Activated T-helper 9 cell treated with anti-CD3 and anti-CD28 coated beads, Interleukin-2, amount 50 U/mL, for 16 hours (primary cell): ENCODE measurements at places on chromosomes 13 and 19.
A peak's percentile ranks its signal among the peaks of the same experiment; 100 is the strongest.

GRCh38 chr19:56423985-56424353 is 19.8 kb downstream of the ZNF583 start:
- no peak for DNase-seq

- DNase-seq, result peak; percentile 4
These were observed 232.0 kb downstream of the B3GLCT start for GRCh38 chr13:31431722-31432137.

- no peak for DNase-seq
These were observed 36.9 kb upstream of the STARD13 start for GRCh38 chr13:33322543-33322809.

- DNase-seq, result no peak
These were observed 127.9 kb upstream of the SOX1 start for GRCh38 chr13:111938741-111939665.

GRCh38 chr19:48695743-48696352 is at the start of gene FUT2:
TSS of gene FUT2 (plus strand) at chr19:48695971. CDS start at chr19:48702957, 6,986 bp downstream.
- no peak for DNase-seq

GRCh38 chr13:20901668-20902437 is 693 bp downstream of the XPO4 start:
- peak; percentile 2 for DNase-seq

DNA sequence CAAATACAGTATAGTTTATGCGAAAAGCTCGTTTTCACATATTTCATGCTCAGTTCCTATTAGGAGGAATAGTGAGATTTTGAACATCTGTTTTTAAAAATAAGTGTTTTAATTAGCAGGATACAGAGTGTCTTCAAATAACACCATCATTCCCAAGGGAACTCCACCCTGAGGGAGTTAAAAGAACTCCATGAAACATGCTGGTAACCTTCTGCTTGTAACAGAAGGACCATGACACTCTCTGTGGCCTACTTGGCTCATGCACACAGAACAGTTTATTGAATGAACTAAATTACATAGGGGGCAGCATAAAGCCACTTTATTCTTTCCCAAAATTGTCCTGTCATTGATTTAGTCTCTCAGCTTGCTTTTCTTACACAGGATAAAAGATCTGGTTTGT is 809.5 kb upstream of the SLITRK6 start:
- DNase-seq, result no peak

- no peak for DNase-seq
These were observed 360.9 kb downstream of the SLITRK5 start for GRCh38 chr13:88031980-88032559.

- DNase-seq, result no peak
These were observed 47.5 kb upstream of the NDUFS7 start for GRCh38 chr19:1336079-1336684.

DNA sequence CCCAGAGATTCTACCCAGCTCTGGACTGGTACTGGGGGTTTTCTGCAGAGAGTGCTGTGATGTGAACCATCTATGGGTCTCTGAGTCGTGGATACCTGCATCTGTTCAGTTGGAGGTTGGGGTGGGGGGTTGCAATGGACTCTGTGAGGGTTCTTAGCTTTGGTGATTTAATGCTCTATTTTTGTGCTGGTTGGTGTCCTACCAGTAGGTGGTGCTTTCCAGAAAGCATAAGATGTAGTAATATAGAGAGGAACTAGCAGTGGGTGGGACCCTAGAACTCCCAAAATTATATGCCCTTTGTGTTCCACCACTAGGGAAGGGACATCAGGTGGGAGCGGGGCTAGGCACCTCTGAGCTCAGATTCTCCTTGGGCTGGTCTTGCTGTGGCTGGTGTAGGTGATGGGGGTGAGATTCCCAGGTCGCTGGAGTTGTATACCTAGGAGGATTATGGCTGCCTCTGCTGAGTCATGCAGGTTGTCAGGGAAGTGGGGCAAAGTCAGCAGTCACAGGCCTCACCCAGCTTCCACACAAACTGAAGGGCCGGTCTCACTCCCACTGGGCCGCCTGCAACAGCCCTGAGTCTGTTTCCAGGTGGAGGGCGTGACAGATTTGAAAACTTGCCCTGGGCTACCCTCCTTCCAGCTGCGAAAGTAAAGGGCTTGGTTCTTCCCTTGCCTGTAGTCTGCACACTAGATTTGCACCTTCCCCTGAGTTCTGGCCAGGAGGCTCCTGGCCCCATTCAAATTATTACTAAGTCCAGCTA is 573.0 kb upstream of the SLITRK1 start:
- DNase-seq, result no peak

GRCh38 chr13:43390619-43391018 is 367.2 kb downstream of the DNAJC15 start:
- no peak for DNase-seq

GRCh38 chr19:11093689-11094238 is 4.5 kb downstream of the LDLR start:
- DNase-seq, result no peak

DNA sequence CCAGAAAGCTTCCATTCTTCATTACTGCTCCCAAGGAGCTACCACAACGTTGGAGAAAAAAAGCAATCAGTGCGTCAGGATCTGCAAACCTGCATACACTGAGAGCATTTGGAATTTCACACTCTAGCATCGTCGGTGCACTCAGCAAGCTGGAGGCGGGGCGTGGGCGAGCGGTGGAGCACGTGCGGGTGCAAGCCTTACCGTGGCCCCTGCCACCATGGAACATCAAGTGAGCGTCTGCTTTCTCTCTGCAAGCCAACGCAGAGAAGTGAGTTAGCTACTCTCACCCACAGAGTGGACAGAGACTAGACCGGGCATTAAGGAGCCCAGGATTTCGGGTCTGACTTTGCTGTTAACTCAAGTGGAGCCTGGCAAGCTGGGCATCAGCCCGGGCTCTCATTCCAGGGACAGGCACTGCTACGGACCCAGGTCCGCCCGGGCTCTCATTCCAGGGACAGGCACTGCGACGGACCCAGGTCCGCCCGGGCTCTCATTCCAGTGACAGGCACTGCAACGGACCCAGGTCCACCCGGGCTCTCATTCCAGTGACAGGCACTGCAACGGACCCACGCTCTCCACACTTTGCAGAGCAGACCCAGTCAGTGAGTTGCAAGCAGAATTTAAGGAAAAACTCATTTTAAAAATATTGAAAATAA is 124.1 kb upstream of the SPACA7 start:
- DNase-seq, result no peak

GRCh38 chr19:42288387-42288786 is 13.5 kb upstream of the PRR19 start:
- no peak for DNase-seq

DNA sequence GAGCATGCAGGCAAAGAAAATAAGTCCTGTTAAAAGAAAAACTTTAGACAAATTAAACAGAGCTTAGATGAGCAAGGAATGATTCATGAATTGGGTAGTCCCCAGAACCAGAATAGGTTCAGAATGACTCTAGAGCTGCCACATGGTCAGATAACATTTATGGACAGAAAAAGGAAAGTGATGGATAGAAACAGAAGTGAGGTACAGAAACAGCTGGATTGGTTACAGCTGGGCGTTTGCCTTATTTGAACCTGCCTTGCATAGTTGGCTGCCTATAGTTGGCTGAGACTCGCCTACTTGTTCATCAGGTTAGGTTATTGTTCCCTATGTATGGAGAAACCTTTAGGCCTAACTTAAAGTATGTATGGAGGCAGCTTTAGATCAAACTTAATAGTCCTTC is 35.4 kb downstream of the WDFY2 start:
- no peak for DNase-seq

DNA sequence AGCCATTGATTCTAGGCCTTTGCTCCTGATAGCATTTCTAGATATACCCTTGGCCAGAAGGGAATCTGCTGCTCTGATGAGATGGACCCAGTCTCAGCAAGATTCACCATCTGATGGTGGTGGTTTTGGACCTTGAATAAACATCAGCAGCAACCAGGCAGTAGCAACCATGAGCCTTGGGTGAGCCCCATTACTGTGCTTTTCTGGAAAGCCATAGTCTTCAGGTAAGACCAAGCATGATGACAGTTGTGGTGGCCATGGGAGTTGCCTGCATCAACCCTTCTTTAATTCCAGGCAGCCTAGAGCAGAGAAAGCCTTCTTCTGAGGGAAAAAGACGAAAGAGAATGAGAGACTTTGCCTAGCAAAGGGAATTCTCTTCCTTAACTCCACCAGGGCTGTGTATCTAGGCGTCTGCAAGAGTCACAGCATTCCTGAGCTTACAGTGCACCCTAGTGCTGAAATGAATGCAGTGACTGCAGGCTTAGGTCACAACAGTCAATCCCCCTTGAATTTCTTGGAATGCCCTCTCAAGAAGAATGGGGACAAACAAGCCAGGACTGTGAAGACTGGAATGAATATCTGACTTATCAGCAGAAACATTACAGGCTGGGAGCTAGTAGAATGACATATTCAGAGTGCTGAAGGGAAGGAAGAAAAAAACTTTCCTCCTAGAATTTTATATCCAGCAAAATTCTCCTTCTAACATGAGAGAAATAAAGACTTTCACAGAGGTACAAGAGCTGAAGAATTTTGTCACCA is 942.4 kb upstream of the PCDH20 start:
- DNase-seq, result no peak

GRCh38 chr13:73958657-73959397 is 175.4 kb downstream of the KLF12 start:
- DNase-seq, result no peak

GRCh38 chr13:22800526-22801401 is 380.0 kb upstream of the SGCG start:
- no peak for DNase-seq

DNA sequence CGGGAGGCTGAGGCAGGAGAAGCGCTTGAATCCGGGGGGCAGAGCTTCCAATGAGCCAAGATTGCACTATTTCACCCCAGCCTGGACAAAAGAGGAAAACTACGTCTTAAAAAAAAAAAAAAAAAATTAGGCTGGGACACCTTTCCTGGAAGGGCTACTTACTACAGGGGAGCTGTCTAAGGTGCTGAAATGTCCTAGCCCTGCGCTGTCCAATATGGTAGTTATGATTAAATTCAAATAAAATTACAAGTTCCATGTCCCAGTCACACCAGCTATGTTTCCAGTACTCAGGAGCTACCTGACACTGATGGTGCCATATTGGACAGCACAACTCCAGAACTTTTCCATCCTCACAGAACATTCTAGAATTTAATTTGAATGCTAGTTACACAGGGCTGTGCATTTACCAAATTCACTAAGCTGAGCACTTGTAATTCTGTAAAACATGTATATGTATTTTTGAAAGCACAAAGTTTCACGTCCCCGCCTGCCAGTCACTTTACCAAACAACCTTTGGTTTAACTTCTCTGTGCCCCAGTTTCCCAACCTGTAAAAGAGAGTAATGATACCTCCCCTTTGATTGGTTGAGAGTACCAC is 9.2 kb upstream of the ZSCAN22 start:
- DNase-seq, result no peak

DNA sequence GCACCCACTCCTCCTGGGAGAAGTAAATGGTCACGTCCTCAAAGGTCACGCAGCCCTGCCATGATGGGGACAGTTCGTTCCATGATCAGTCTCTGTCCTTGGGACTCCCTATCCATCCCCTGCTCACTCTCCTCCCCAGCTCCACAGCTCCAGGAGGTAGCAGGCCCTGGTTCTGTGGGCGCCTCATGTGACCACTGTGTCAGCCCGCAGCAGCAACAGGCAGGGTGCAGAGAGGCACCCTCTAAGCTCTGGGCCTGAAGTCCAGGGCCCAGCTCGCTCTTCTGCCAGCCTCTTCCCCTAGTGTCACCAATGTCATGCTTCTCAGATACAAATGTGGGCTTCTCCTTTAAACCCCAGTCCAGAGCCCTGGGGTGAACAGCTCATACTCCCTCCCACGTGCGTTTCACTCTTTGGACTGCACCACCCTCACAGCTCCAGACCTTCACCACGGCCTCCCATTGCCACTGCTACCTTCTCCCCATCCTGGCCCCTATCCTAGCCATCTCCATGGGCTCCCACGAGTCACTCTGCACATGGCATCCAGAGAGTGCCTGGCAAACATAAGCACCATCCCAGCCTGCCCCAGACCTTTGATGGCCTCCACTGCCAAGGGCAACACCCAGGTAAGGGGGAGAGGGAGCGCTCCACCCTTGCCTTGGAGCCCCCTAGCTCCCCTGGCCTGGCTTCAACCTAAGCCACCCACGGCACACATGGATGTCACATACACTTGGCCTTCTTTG is 2.9 kb downstream of the ZNF792 start:
- DNase-seq, result no peak

- DNase-seq, result no peak
These were observed 28.6 kb upstream of the VSTM2B start for GRCh38 chr19:29497241-29497640.

- no peak for DNase-seq
These were observed 3.3 kb downstream of the FCGRT start for GRCh38 chr19:49515767-49516166.

- no peak for DNase-seq
These were observed 78.6 kb downstream of the ABCC4 start for GRCh38 chr13:95222733-95223018.

- peak; percentile 19 for DNase-seq
These were observed 24.0 kb downstream of the SLC8A2 start for GRCh38 chr19:47447470-47448359.

DNA sequence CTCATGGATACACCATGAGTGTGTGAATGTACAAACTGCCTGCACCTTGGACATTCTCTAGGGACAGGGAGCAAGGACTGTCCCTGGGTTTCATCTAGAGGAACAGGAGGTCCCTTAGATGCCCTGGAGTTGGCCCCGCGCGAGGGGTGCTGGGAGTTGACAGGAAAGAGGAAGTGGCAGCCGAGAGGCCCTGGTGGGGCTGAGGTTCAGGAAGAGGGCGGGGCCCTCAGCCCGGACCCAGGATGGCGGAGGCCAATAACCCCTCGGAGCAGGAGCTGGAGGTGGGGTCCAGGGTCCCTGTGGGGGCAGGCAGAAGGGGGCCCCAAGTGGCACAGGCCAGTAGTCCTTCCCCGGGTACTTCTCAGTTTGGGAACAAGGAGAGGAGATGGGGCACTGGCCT is 6.9 kb downstream of the PKN1 start:
- DNase-seq, result peak; percentile 65

GRCh38 chr19:32032561-32032960 is 312.8 kb upstream of the ZNF507 start:
- no peak for DNase-seq

DNA sequence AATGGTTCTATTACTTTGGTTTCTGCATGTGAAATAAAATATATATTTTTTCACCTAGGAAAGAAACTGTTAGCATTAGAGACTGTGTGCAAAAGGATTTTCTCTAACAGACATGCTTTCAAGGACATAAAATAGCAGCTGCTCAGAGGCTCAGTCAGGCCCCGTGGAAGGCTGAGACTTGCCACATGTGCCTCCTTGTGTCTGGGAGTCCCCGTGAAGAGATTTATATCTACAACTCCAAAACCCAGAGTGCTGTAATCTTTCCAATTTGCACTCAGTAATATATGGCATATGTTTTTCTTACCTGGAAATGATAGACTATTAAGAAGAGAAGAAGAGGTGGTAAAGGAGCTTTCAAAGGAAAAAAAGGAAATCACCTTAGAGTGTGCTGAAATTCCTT is 371.6 kb upstream of the OBI1 start:
- no peak for DNase-seq

GRCh38 chr13:113166266-113166665 is 7.8 kb downstream of the PROZ start:
- no peak for DNase-seq
